Suprapubic skin (tissue), 4 donors: ENCODE measurements at places on chromosomes 3 and 15.

DNA sequence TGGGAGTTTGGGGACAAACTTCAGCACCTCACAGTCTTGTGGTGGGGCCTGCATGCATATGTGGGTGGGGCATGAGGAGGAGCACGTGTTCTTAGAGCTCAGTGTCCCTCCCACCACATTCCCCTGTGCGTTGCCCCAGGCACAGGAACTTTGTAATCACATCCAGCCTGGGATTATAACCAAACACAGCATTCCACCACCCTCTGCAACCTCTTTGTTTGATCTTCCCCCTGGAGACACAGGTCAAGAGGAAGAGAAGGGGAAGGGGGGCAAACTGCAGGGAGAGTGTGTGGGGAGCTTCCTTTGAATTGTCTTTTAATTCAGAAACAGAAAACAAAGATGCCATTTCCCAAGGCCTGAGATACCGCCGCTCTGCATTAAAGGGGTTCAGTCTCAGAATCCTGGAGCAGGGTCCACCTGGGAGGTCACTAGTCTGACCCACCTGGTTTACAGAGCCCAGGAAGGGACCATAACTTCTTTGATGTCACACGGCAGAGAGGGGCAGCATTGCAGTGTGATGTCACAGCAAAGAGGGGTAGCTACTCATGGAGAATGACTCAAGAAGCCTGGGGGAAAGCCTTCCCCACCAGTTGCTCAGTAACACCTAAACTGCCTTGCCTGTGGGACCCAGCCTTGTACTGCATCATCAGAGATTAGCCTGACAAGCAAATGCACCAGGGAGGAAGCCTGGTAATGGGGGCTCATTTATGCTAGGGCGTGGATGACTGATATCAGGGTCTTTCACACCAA lies 106.3 kb upstream of the RNU6-1 start:
- no peak for DNase-seq

GRCh38 chr3:116601206-116601605 lies 108.4 kb upstream of the TUSC7 start:
- DNase-seq, result no peak

- DNase-seq, result peak; percentile 89
These were observed 111.0 kb upstream of the KLF13 start for GRCh38 chr15:31215490-31216214.

- DNase-seq, result no peak
These were observed 178.3 kb downstream of the IGF1R start for GRCh38 chr15:98826658-98827057.

GRCh38 chr3:22016197-22016596 lies 265.2 kb upstream of the ZNF385D start:
- DNase-seq, result no peak

DNA sequence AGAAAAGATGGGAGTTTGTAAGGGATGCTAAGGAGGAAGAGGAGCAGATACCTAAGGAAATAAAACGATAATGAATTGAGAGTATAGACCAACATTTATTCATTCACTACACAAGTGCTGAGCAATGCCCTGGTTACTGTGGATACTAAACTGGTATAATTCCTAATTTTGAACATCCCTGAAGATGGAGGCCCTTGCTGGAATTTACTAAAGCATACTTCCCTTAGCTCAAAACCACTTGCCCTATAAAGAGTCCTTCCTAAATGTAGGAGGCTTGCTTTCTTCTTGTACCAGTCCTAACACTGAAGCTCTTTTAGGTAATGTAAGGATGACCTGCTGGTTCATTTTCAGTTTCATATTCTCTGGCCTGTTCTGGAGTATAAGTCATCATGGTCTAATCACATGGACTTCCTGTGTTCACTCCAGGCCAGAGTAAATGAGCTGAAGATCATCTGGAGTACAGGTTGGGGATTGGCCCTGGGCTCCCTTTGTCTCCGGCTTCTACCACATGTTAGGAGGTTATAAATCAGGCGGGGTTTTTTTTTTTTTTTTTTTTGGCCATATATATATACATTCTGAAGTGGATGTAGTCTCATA lies 40.1 kb upstream of the MTMR10 start:
- DNase-seq, result no peak

DNA sequence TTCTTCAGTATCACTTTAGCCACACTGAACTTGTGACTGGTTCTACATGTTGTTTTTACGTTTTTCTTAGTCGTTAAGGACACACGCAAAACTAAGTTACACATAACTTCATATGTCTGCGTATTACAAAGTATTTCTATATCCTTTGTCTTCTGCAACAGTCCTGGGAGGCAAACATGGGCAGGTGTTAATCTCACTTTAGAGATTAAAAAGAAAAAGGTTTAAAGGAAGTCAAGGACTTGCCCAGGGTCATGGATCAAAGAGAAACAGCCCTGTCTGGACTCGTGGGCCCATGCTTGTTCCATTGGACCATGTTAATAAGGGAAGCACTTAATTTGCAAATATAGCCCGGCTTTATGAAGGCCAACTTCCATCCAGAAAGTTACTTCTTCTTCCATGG lies 98.6 kb upstream of the LPP start:
- no peak for DNase-seq

GRCh38 chr3:194270627-194271459 lies 80.3 kb downstream of the CPN2 start:
- peak; percentile 94 for DNase-seq

DNA sequence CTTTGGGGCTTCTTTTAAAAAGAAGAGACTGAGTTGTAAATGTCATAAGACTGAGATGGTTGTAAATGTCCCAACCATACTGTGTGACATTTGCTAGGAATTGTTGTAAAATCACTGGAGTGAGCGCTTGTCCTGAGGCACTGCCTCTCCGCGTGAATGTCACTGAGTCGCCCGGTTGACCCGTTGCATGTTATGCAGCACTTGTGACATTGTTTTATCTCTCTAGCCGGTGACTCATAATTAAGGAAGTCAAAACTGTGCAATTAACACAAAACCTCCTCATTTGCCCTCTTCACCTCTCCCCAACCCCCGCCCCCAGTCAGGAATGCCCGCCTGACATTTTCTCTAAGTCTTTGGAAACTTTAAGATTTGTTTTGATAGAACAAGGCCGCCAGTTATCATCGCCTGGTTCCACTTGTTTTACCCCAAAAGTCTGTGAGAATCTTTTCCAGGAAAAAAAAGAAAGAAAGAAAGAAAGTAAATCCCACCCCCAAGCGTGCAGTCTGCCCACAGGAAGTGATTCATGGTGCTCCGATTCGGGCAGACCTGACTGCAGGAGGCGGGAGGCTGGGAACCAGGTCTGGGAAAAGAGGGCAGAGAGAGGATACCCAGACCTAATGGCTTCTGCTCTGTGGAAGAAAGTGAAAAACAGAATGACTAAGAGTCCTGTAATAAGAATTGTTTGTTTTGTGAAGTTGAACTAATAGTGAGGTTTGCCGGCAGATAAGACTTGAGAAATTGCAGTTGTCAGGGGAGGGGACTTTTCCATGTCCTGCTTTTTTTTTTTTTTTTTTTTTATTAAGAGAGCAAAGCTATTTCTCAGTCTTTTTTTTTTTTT lies 84.8 kb downstream of the SMAD3 start:
- peak; percentile 78 for DNase-seq

- DNase-seq, result peak; percentile 88
These were observed at the start of gene SPRED1 for GRCh38 chr15:38252481-38253350. Gene SPRED1, plus strand, starts transcription at chr15:38252836. Its CDS starts 350 bp downstream, at chr15:38253186.

DNA sequence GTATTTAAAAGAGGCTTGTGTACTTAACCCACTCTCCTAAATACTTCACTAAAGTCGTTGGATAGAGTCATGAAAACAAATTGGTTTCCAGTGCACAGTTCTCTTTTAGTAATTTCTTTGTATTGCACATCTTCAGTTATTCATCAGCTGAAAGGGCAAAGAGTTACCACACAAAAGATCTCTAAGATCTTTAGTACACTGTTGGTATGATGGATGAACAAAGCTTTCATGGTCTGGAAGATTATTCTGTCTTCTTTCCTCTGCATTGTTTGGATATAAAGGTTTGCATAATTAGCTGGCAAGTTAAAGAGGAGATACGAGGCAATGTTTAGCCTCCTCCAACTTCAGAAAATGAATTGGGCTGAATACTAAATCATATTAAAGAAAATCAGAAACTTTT lies 40.5 kb downstream of the BCHE start:
- no peak for DNase-seq

- DNase-seq, result no peak
These were observed 37.3 kb downstream of the ATP2B2 start for GRCh38 chr3:10467904-10468612.

DNA sequence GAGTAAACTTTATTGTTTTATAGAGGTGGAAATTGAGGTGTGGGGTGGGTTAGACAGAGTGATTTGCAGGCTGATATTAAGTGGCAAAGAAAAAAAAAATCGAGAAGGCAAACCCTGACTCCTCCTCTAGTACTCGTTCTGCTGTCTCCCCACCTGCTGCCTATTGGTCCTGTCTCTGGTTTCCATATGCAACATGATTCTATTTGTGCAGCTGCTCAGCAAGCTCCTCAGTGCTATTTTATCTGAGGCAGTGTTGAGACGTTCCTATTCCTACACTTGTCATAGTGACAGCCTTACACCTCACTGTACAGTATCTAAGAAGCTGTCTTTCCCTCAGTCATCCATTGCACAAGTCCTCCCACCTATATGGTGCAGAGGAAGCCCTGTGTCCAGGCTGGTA lies 45.1 kb downstream of the RSL24D1 start:
- no peak for DNase-seq
